Fibroblast of skin of left quadriceps (primary cell): ENCODE measurements at places on chromosomes 7 and 10.

- DNase-seq: no peak
These were observed 92.8 kb upstream of the KAT6B start for GRCh38 chr10:74733612-74734011.

DNA sequence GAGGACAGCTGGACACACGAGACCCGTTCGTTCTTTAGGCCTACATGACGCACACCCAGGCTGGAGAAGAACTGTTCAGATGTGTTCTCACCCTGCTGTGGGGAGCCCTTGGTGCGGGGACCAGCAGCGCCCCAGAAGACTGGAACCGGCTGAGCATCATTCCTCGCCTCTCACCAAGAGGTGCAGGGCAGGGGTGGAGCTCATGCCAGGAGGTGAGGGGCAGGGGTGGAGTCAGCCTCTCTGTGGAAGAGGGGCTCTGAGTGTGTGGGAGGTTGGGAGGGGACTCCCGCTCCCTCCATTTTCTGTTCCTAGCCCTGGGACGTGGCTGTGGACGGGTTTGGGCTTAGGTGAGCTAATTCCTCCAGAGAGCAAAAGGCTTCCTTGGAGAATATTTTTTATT lies 66.0 kb upstream of the SHH start:
- no peak for DNase-seq

DNA sequence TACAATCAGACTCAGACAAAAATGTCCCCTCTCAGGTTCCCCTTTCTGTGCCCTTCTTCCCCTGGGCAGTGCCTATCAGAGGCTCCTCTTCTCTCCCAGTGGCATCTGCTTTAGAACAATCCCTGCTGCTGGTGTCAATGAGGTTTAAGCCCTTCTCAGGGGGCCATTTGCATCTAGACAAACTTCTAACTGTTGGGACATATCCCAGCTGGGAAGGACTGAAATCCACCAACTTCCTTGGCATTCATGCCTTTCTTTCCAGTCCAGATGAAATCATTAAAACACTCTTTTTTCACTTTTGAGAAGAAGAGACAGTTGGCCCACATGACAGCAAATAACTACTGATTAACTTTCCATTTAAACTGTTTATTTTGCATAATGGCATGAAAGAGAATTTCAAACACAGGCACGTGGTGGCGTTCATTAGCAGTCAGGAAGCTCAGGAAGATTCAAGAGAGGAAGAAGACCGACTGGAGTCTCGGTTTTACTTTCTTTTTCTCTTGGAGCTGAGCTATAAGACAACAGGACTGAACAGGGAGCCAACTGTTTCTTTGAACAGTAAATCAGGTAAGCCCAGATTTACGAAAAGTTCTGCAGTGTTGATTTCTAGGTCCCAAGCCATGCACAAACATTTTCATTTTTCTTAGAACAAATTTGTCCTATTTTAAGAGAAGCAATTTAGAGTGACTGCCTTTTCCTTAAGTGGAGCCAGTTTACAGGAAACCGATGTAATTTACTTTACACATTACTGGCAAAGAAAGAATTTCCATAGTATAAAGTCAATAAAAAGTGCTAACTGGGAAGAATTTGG lies at the start of gene GIMAP2:
Gene GIMAP2 (plus strand): TSS at position 488 of the 811 bp plus-strand sequence. CDS start 1,354 bp downstream, outside the sequence.
- DNase-seq: no peak

DNA sequence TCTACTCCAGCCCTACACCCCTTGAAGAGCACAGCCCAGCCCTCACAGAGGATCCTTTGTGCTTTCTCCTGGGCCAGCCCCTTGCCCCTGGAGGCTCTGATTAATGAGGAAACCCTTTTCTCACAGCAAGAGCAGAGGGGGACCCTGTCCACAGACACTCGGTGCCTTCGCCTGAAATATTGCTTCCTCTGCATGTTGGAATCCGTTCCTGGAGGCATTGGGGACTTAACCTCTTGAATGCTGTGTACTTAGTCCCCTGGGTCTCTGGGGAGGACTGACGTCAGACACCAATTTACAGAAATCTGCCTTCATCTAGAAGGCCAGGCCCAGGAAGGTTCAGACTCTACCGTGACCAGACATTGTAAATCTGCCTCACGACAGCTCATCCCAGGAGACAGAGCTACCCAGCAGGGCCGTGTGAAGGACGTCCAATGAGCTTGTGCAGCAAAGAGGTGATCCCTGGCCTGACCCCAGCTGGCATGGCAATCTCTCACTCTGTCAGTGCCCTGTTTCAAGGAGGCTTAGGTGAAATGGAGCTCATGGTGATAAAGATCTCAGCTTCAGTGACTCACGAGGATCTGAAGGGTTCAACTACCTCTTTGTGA lies 8.1 kb upstream of the TMEM72 start:
- DNase-seq: no peak

GRCh38 chr10:99382176-99382575 lies 48.2 kb downstream of the GOT1 start:
- no peak for DNase-seq

DNA sequence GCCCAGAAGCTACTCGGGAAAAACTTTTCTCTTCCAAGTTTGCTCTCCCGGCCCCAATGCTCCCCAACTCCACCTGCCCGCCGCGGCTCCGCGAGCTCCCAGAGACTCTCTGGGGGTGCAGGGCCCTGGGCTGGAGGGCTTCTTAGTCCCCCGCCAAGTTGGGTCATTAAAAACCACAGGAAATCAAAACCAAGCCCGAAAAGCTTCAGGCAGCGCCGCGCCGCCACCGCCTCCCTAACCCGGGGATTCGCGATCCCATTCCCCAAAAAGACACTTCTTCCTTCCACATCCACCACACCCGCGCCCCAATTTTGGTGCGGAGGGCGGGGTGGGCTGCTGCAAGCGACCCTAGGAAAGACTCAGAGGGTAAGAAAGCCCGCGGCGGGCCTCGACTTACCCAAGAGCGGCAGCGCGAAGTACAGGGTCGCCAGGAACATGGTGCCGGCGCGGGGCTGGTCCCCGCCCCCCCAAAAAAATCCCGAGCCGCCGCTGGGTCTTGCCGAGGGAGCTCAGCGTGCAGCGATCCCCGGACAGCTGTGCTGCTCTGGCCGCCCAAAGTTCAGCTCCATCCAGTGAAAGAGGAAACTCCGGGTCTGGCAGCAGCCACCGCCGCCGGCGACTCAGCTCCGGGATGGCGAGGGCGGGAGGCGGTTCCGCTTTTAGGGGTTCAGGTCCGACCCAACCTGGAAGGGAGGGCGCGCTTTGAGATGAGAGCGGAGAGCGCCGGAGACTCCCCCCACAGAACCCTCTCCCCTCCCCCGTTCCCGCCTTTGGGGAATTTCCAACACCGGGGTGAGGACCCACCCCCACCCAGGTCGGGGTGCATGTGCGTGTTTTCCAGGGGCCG lies 1.2 kb downstream of the GFRA1 start:
- DNase-seq: no peak

- DNase-seq: no peak
These were observed 1.1 kb upstream of the GNAI1 start for GRCh38 chr7:80133361-80134114.

- no peak for DNase-seq
These were observed 431.8 kb upstream of the FZD8 start for GRCh38 chr10:36073796-36074345.

- DNase-seq: no peak
These were observed 18.9 kb downstream of the NKX2-3 start for GRCh38 chr10:99551616-99552015.

DNA sequence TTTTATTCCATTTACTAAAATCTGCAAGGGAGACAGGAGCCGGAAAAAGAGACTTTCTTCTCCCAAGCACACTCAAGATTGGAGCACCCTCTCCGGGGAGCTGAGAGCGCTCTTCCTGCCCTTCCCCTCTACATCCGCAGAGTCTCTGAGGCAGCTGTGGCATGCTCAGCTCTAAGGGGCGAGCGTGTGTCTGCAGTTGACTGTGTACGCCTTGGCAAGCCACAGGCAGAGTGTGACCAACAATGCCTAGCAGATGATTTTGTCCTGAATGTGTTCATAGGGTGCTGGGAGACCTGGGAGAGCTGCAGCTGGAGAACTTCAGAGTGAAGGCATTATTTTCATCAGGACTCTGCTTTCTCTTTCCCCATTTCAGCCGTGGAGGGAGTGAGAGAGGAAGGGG lies 20.7 kb downstream of the MTURN start:
- DNase-seq: no peak

GRCh38 chr7:11182736-11183135 lies 209.1 kb downstream of the PHF14 start:
- no peak for DNase-seq
